ENCODE measurements at places on chromosomes 1 and 21.
A peak's percentile ranks its signal among the peaks of the same experiment; 100 is the strongest.

DNA sequence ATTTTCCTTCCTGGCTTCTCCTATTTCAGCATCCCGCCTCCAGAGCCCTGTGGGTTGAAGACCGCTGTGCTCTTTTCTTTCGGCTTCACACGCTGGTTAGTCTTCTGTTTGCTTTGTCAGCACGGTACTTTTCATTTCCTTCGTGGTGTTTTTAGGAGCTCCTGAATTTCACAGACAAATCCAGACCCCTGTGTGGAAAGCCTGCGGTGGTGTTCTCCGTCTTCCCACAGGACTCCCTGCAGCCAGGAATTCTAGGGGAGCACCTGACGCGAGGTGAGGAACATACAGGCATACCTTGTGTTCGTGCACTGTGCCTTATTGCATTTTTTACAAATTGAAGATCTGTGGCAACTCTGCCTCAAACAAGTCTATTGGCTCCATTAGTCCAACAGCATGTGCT is 210.2 kb upstream of the MAP1LC3C start:
- no peak for DNase-seq

- peak; percentile 77 for DNase-seq
These were observed 1.0 kb downstream of the BTG2 start for GRCh38 chr1:203306089-203306964.

GRCh38 chr1:55203064-55203463 is 12.1 kb downstream of the USP24 start:
- no peak for DNase-seq

DNA sequence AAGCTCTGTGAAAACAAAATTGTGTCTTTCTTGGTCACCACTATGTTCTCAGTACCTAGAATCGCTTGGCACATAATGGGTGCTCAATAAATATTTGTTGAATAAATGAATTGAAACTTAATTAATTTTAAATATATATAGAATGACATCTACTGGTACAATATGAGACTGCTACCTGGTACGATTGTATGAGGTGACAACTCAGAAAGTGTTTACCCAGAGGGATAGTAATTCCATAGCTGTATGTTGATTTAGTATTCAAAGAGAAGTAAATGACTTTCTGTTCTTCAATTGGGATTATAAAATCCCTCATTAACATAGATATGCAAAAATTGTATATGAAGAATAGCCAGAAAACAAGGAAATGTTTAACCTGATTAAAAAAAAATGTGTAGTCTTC is 128.7 kb downstream of the RPS6KC1 start:
- no peak for DNase-seq

DNA sequence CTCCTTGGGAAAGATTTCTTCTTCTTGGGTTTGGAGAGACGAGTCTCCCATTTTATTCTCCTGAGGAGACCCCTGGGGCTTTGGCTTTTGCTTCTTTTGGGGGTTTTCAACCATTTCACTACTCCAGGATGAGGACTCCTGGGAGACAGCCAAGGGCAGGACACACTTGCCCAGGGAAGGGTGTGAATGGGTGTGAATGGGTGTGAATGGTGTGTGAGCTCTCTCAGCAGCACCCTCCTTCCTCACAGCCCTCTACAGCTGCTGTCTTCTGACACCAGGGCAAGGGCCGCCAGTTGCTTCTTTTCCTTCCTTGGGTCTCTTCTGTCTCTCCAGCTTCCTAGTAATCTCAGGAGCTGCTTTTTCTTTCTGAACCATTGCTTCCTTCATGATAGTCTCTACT is 24.2 kb downstream of the KIF17 start:
- no peak for DNase-seq

DNA sequence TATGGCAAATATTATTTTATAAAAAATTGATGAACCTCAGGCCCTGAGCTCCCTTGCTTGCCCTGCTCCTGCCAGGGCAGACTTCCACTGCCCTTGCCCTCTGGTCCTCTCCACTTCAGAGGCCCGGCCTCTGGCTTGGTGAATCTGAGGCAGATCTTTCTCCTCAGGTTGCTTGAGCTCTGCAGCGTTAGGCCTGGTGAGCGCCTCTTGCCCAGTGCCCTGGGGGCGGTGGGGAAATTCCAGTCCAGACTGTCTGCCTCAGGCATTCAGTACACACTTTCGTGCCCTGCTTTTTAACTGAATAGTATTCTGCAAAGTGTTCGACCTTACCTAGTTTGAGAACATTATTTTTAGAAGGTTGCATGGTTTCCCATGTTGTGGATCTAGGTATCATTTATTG is 98.2 kb downstream of the PCBP3 start:
- no peak for DNase-seq

DNA sequence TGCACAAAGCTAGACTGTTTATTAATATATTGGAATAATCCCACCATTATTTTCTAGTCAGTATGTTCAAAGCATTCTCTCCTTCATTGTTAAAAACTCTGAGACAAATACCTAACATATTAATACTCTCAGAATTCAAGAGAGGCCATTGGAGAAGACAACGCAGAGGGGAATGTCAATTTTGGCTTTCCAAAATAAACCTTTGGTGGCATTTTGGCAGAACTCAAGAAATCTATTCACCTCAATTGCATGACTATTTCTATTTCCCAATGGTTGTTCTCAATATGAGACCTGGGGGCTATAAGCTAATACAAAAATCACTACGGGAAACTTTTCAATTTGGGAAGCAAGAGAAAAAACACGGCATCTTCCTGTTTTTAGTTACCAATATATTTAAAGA is 58.5 kb downstream of the RUSC1 start:
- DNase-seq, result no peak

DNA sequence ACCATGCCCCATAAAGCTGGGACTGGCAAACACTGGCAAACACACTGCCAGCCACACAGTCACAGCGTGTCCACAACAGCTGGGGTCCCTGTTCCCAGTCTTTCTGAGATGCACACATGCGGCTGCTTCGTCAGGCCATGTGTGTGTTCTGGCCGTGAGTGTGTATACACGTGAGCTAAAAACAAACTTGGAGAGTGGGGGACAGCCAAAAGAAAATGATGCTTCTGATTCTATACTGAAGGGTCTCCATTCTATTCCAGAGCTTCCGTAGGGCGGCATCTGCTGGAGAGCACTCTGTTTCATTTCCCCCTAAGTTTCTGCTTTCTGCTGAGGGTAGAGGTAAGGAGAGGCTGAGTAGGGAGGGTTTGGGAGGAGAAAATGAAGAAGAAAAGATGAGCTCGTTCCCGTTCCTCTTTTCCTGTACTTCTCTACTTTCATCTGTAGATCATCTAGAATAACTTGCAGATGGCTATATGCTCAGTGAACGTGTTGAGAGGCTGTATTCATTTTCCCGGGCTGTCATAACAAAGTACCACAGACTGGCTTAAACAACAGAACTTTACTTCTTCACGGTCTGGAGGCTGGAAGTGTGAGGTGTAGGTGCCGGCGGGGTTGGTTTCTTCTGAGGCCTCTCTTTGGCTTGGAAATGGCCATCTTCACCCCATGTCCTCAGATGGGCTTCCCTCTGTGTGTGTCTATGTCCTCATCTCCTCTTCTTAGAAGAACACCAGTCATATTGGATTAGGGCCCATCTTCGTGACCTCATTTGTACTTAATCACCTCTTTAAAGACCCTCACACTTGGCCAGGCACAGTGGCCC is 151.6 kb downstream of the TOMM20 start:
- DNase-seq, result no peak

- DNase-seq, result no peak
These were observed 5.4 kb downstream of the UBR4 start for GRCh38 chr1:19204446-19205266.

Data from HFF-Myc (cell line).